Myometrial cell (primary cell): ENCODE measurements at places on chromosomes 5 and 9. TPM values are rescaled to one million over a fixed set of nuclear protein-coding genes. Genes with fewer than 3 reads are reported as not detected.

The DBH gene
- not detected in 2 replicates for total RNA-seq

The CREBRF gene
- total RNA-seq, result 5.8 and 11.2 TPM in 2 replicates

The ROR2 gene
- total RNA-seq, result 24.1 and 25.4 TPM in 2 replicates

The EGFL7 gene
- 18.7 and 19.3 TPM in 2 replicates for total RNA-seq

The KCNIP1 gene
- total RNA-seq, result not detected in 2 replicates

The AGGF1 gene
- 17.0 and 18.5 TPM in 2 replicates for total RNA-seq
